IPS DF 6.9 (cell line): ENCODE measurements at places on chromosomes 4 and X.

- DNase-seq = no peak
These were observed 57.4 kb downstream of the PJA1 start for GRCh38 chrX:69107747-69108401.

DNA sequence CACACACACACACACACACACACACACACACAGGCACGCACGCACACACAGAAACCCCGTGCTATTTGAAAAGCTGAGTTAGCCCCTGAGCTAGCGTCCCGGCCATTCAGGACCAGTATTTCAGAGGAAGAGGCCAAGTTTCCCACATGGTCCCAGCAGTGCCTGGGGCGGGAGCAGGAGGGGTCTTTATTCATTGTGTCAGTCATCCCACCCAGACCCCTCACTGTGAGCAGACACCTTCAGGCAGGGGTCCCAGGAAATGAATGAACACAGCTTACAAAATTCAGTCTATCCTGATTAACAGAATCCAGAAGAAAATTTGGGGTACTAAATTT lies 58.1 kb downstream of the ZFYVE28 start:
- no peak for DNase-seq

GRCh38 chrX:87518504-87518903 lies 902 bp downstream of the KLHL4 start:
- no peak for DNase-seq

DNA sequence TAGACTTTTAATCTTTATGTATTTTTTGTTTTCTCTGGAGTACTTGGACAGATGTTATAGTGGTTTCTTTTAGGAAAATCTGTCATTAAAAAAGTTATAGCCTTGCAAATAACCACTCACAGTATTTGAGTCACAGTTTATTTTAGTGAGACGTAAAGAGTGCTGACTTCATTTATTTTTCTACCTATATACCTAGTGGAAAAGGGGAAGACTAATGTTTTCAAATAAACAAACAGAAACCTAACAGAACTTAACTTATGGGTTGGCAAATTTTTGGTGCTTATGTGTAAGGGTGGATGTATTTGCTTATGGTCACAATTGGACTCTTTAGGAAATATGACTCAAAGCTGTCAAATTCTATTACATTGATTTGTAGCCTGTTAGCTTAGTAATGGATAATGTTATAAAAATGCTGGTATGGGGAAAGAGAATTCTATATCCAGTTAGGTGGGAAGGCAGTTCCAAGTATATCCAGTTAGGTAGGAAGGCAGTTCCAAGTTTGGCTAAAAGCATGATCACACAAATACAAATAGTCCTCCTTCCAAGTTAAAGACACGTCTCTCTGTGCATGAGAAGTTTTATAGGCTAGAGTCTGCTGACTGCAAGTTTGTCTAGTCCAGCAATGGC lies 61.9 kb downstream of the SLC9A6 start:
- no peak for DNase-seq

- no peak for DNase-seq
These were observed 86.2 kb downstream of the NPFFR2 start for GRCh38 chr4:72118017-72118416.

DNA sequence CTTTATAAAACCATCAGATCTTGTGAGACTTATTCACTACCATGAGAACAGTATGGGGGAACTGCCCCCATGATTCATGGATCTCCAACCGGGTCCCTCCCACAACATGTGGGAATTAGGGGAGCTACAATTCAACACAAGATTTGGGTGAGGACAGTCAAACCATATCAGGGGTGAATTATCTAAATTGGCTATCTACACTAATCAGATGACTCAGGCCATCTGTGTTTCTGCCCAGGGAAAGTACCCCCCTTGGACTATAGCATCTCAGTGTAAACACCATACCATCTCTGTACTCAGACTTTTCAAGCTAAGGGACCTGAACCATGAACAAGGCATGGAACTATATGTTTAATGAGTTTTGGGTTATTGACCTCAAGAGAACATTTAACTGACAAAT lies 76.8 kb downstream of the LNX1 start:
- DNase-seq = no peak

GRCh38 chr4:102612824-102613366 lies 111.7 kb downstream of the NFKB1 start:
- DNase-seq = no peak

DNA sequence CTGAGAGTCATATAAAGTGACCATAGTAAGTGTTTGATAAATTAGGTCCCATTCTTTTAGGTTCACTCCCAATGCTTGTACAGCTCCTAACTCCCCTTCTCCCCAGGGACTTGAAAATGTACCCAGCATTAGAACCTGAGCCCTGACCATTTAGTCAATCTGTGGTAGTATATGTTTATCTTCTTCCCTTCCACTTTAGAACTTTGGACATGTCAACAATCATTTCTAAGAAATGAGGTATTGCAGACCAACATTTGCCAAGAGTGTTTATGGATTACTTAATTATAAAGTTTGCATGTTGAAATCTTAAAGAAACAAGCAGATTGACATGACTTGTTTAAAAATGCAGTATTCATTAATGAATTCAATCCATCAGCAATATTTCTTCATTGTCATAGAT lies 26.0 kb downstream of the AFM start:
- no peak for DNase-seq

GRCh38 chr4:59535541-59535940 lies 1664.6 kb upstream of the ADGRL3 start:
- no peak for DNase-seq

DNA sequence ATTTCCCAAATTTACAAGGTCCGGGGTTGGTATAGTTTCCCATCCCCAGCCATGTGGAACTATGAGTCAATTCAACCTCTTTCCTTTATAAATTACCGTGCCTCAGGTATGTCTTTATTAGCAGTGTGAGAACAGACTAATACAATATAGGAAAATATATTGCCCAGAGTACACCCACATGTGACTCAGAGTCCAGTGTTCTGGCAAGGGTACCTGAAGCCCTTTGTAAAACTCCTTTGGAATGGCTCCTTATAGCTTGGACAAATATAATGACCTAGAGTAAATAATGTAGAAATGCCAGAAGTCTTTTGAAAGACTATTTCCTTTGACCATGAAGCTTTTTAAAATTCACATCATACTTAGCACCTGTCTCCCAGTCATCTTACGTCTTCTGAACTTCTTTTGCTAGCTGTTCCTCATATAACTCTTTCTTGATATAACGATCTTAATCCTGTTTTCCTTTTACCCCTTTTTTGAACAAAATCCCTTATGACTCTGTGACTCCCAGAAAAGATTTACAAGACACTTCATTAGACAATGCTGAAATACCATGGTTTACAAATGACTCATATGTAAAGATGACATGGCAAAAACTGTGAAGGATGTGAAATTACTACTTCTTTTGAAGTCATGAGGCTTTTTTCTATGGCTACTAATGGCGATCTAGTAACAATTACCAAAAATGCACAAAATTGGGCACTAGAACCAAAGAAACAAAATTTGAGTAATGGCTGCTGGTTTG lies 408.9 kb downstream of the NAP1L3 start:
- DNase-seq = no peak

GRCh38 chr4:152586668-152587067 lies 50.8 kb upstream of the FBXW7 start:
- DNase-seq = no peak

- DNase-seq = no peak
These were observed 742 bp upstream of the TAF1 start for GRCh38 chrX:71365356-71365874.

GRCh38 chrX:40694802-40695201 lies 40.5 kb downstream of the MED14 start:
- DNase-seq = no peak

GRCh38 chrX:73214426-73215094 lies at the start of gene NAP1L2:
TSS of gene NAP1L2 (minus strand) at chrX:73214851. CDS start at chrX:73214492, 359 bp downstream.
- peak; percentile 4 for DNase-seq

DNA sequence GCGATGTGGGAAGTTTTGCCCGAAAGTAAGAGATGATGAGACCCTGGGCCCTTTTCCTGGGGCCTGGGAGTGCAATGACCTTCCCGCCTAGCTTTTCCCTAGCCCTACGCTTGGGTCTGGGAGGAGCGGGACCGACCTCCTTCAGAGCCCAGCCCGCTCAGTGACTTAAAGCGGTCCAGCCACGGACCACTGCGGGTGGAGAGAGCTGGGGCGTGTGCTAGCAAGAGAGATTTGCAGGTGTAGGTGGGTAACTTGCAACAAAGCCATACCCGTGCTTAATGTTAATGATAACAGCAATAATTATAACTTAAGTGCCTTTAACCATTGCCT lies 503 bp upstream of the PDE5A start:
- DNase-seq = no peak

- no peak for DNase-seq
These were observed 431.6 kb downstream of the INPP4B start for GRCh38 chr4:142414366-142414990.

GRCh38 chr4:124711471-124712371 lies 811 bp downstream of the ANKRD50 start:
- no peak for DNase-seq

- no peak for DNase-seq
These were observed 122.7 kb upstream of the PSAPL1 start for GRCh38 chr4:7557456-7557855.

DNA sequence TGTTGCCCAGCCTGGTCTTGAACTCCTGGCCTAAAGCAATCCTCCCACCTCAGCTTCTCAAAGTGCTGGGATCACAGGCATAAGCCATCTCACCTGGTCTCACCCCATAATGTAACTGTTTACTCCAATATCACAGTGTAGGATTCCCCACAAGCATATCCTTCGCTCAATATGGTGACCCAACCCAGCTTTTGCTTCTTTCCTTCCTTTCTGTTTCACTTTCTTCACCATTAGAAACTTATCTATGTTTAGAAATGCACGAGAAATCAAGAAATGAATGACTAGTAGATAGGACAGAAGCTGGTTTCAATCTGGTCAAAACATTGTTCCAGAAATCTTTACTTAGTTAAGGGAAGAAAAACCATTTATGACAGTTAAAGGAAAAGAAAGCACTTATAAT lies 18.9 kb downstream of the TSPAN5 start:
- DNase-seq = no peak

GRCh38 chr4:182749667-182750167 lies 167.5 kb downstream of the DCTD start:
- DNase-seq = no peak
